Fibroblast of the aortic adventitia (primary cell): ENCODE measurements at places on chromosomes 3 and 15. TPM values are rescaled to one million over a fixed set of nuclear protein-coding genes. Genes with fewer than 3 reads are reported as not detected.

Gene MTMR10
- total RNA-seq = 16.2 and 21.3 TPM in 2 replicates

Gene CMTM7
- 4.2 and 10.1 TPM in 2 replicates for total RNA-seq

Gene CCDC32
- total RNA-seq = 21.3 and 24.0 TPM in 2 replicates

Gene PCOLCE2
- 31.6 and 98.4 TPM in 2 replicates for total RNA-seq

Gene TP63
- total RNA-seq = 0.18 TPM in 1 of 2 replicates, not detected in the other

Gene TFRC
- 80.3 and 143 TPM in 2 replicates for total RNA-seq

Gene CCR8
- total RNA-seq = not detected in 2 replicates

Gene IL17RC
- 47.9 and 52.2 TPM in 2 replicates for total RNA-seq

Gene SCG3
- not detected in 2 replicates for total RNA-seq

Gene ZBED2
- 0.09 TPM in 1 of 2 replicates, not detected in the other for total RNA-seq

Gene GPR149
- total RNA-seq = not detected in 2 replicates

Gene LXN
- total RNA-seq = 115 and 152 TPM in 2 replicates

Gene LEKR1
- total RNA-seq = 0.81 and 2.8 TPM in 2 replicates

Gene C3orf20
- not detected in 2 replicates for total RNA-seq

Gene TRAIP
- 1.3 and 7.7 TPM in 2 replicates for total RNA-seq

Gene SENP8
- total RNA-seq = 0.98 and 3.8 TPM in 2 replicates

Gene PRSS50
- not detected in 2 replicates for total RNA-seq

Gene SPTBN5
- 0.18 and 0.57 TPM in 2 replicates for total RNA-seq

Gene MAPKAPK3
- total RNA-seq = 16.0 and 55.2 TPM in 2 replicates

Gene LYZL4
- total RNA-seq = not detected in 2 replicates
